Stomach (tissue), 19 donors: ENCODE measurements at places on chromosomes 4 and X. TPM values are rescaled to one million over a fixed set of nuclear protein-coding genes. Genes with fewer than 3 reads are reported as not detected.

Gene LRIT3
- 1.0 TPM for total RNA-seq

Gene PCYT1B
- total RNA-seq: not detected

Gene VMA21
- 35.8 TPM for total RNA-seq

Gene NEIL3
- total RNA-seq: not detected

Gene APEX2
- total RNA-seq: 2.3 TPM

Gene CTAG1B
- total RNA-seq: not detected

Gene GSTCD
- total RNA-seq: 8.0 TPM

Gene DCHS2
- total RNA-seq: 9.7 TPM

Gene MTM1
- 28.0 TPM for total RNA-seq

Gene FRMPD4
- 2.6 TPM for total RNA-seq

Gene TEX11
- total RNA-seq: not detected

Gene BEND2
- not detected for total RNA-seq

Gene MAGED4
- 2.2 TPM for total RNA-seq

Gene RBMX2
- total RNA-seq: not detected

Gene KLB
- not detected for total RNA-seq

Gene CENPVL2
- total RNA-seq: not detected

Gene SLC9B1
- 21.4 TPM for total RNA-seq

Gene MAP9
- total RNA-seq: 16.4 TPM

Gene RASGEF1B
- 56.8 TPM for total RNA-seq

Gene FAM114A1
- total RNA-seq: 149 TPM

Gene GLUD2
- 1.2 TPM for total RNA-seq

Gene RASSF6
- 50.4 TPM for total RNA-seq

Gene GPR78
- total RNA-seq: 0.55 TPM

Gene FAAH2
- 16.5 TPM for total RNA-seq

Gene RBMXL3
- total RNA-seq: not detected

Gene RIBC1
- total RNA-seq: not detected

Gene TRIM60
- total RNA-seq: not detected

Gene ZDHHC15
- total RNA-seq: not detected

Gene TAF7L
- not detected for total RNA-seq

Gene RTL3
- total RNA-seq: 12.9 TPM

Gene COX7B2
- not detected for total RNA-seq

Gene CT45A2
- not detected for total RNA-seq

Gene CEP135
- total RNA-seq: 3.6 TPM

Gene STIM2
- total RNA-seq: 28.1 TPM

Gene H2BW2
- total RNA-seq: not detected

Gene PLP1
- 10.3 TPM for total RNA-seq

Gene SSX4
- total RNA-seq: not detected

Gene VEGFC
- not detected for total RNA-seq

Gene NHSL2
- 2.7 TPM for total RNA-seq

Gene AKAP4
- total RNA-seq: not detected

Gene ATP8A1
- 104 TPM for total RNA-seq

Gene RHOXF1
- total RNA-seq: not detected

Gene ADH1A
- total RNA-seq: not detected

Gene ZNF630
- total RNA-seq: 2.3 TPM

Gene MAGEA8
- not detected for total RNA-seq

Gene NAP1L2
- 0.58 TPM for total RNA-seq

Gene TEC
- total RNA-seq: 4.2 TPM

Gene GUCY1A1
- total RNA-seq: 4.1 TPM

Gene BEX1
- not detected for total RNA-seq

Gene COX7B
- 205 TPM for total RNA-seq

Gene NPY1R
- total RNA-seq: 9.9 TPM
